ENCODE measurements at places on chromosomes 16 and 17. TPM values are rescaled to one million over a fixed set of nuclear protein-coding genes. Genes with fewer than 3 reads are reported as not detected.

Gene CA7
- not detected for total RNA-seq

DNA sequence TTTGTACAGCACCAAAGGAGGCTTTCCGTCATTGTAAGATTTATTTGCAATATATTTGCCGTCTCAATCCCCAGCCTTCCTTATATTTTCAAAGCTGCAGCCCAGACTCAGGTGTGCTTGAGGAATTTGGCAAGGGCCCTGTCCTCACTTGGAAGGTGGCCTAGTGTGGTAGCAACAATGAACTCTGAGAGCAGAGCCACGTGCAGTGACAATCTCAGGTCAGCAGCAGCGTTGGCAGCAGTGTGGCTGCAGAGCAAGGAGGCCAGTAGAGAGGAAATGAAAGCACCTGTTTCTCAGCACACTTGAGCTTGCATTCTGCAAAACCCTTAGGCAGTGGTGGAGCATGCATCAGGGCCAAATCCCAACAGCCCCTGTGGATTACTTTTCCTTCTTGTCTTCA is 613.5 kb downstream of the RBFOX1 start:
- H3K27me3 ChIP-seq: no peaks in the 10 kb centered on the region
- no peaks in the 10 kb centered on the region for H3K4me1 ChIP-seq
- DNase-seq: no peak
- H3K4me3 ChIP-seq: no peak overlapping the region

- H3K27me3 ChIP-seq: no peaks in the 10 kb centered on the region
- H3K36me3 ChIP-seq: peaks cover 43% of the 10 kb centered on the region
- DNase-seq: peak; percentile 19
- no peak overlapping the region for H3K4me3 ChIP-seq
These were observed 39.3 kb downstream of the CYB561 start for GRCh38 chr17:63406689-63407330.

- no peak overlapping the region for H3K4me3 ChIP-seq
- DNase-seq: no peak
- no peaks in the 10 kb centered on the region for H3K36me3 ChIP-seq
- no peak overlapping the region for H3K27ac ChIP-seq
- no peaks in the 10 kb centered on the region for H3K4me1 ChIP-seq
These were observed 22.9 kb downstream of the MMD start for GRCh38 chr17:55398689-55399088.

Gene ZNF385C
- total RNA-seq: 0.38 TPM

Data from esophagus squamous epithelium (tissue), 5 donors.